NCI-H446 treated with DMSO at 0.1 percent for 48 hours (cell line): ENCODE measurements at places on chromosomes 13 and 19.

DNA sequence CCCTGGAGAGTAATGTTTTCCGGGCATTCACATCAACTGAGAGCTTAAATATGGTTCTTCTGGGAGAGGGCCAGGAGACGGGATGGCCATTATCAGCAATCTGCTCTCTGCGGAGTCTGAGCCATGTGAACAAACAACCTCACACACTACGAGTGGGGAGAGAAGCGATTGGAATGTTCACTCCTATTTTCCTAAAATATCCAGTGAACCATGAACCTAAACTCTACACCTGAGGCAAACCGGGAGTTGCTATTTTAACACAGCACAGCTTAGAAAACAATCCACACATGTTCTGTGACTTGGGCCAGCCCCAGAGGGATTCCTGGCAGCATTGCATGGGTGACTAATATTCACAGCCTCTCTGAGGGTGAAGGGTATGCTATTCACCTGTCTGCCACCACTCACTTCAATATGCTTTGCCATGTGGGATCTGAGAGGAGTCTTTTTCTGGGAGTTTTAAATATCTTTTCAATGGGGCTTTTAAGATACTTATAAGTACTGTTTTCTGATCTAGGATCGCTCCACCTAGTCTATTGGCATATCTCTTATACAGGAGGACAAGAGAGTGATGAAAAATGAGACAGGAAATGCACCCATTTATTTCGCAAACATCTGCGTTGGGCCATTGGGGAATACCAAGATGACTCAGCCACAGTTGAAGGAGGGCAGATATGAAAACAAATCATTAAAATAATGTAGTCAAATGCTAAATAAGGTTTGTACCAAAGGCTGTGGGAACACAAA, 72.6 kb upstream of the SERP2 start:
- peak; percentile 72 for DNase-seq

GRCh38 chr19:5131506-5132205, 162.7 kb downstream of the KDM4B start:
- no peak for DNase-seq

- no peak for DNase-seq
Measured at GRCh38 chr13:93984876-93985275, 494.6 kb downstream of the DCT start.

DNA sequence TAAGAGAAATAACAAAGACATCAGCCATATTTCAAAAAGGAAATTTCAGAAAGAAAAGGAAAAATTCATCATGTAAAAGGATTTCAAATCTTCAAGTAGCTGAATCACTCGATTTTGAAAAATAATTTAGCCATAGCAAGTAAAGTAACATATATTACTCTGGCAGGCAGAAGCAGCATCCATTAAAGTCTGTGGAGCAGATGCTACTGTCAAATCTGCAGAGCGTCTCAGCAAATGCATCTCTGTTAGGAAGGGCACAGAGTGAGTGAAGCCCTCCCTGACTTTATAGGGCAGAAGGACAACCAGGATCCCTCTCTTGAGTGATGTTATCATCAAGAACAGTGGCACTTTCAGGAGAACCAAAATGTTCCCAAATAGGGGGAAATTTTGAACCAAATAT, 445.5 kb downstream of the EFNB2 start:
- no peak for DNase-seq

DNA sequence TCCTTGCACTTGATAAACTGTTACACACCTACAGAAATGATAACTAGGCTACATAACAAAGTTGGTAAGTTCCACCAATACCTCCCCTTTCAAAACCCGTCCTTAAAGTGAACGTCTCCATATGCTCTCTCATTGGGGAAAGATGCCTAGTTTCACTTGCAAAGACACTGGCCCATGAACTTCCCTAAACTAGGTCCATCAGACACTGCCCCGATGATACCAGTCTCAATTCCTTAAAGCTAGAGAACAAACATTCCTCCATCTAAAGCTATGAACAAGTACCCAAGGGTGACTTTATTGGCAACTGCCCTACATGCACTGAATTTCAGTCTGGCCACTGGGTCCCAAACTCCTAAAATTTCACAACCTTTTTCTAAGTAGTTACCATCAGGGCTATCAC, 39.9 kb downstream of the FOXO1 start:
- DNase-seq: no peak

GRCh38 chr19:33789344-33789743, 7.3 kb upstream of the KCTD15 start:
- no peak for DNase-seq

- peak; percentile 20 for DNase-seq
Measured at GRCh38 chr13:21625366-21625765, 21.4 kb upstream of the MICU2 start.

- no peak for DNase-seq
Measured at GRCh38 chr13:99316657-99317256, 9.6 kb upstream of the GPR183 start.

DNA sequence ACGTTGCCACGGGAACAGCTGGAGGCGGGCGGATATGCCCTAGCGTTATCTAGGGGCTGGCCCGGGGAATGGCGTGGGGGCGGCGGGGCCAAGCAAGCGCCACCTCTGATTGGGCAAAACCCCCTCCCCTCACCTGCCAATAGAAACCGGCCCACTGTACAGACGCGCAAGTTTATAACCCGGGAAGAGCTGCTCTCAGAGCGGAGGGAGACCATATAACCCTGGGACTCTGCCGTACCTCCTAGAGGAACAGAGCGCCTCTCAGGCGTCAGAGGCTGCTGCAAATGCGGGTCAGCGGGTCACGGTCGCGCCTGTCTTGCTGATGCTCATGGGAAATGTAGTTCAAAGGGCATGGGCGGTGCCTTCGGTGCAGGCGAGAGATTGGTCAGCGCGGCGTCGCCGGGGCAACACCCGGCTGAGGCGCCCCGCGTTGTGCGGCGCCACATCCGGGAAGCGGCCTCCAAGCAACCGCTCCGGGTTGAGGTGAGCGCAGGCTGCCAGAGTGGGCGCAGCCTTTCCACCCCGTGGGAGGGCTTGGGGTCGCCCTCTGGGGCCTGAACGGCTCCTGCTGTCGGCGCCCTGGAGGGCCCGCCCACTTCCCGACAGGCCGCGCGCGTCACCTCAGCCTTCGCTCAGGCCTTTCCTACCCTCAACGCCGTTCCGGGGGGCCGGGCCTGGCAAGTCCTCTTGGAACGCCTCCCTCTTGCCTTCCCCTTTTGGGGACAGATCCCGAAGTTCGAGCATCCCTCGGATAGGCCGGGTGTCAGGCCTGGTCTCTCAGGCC, at the start of gene ZNF446:
ZNF446 (plus strand) TSS at position 639 of the 784 bp plus-strand sequence. CDS start 867 bp downstream, outside the sequence.
- peak; percentile 94 for DNase-seq

- DNase-seq: no peak
Measured at GRCh38 chr19:39941615-39942365, 7.4 kb upstream of the FCGBP start.

- DNase-seq: no peak
Measured at GRCh38 chr19:19224150-19224851, 12.5 kb downstream of the NCAN start.

DNA sequence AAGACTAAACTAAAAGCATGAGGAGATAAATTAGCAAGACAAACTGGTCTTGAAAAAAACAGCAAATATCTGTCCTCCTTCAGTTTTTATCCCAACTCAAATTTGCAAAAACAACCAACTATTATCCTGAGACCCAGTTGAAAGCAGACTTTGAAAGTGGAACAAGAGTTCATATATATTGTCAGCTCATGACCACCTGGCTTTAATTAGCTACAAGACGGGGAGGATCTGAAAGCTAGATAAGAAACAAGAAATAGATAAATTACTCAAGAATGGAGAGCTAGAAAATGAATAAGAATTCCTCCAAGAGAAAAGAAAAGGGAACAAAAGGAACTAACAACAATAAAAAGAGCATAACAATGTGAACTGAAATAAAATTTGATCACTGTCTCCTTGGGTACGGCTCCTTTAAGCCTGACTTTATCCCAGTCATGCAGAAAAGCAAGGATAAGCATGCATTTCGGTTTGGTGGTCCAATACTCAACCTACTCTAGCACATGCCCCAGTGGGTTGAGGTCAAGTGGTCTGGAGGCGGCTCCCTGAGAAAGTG, 246.9 kb downstream of the DCLK1 start:
- no peak for DNase-seq

GRCh38 chr19:29259867-29260281, 46.9 kb upstream of the UQCRFS1 start:
- no peak for DNase-seq

DNA sequence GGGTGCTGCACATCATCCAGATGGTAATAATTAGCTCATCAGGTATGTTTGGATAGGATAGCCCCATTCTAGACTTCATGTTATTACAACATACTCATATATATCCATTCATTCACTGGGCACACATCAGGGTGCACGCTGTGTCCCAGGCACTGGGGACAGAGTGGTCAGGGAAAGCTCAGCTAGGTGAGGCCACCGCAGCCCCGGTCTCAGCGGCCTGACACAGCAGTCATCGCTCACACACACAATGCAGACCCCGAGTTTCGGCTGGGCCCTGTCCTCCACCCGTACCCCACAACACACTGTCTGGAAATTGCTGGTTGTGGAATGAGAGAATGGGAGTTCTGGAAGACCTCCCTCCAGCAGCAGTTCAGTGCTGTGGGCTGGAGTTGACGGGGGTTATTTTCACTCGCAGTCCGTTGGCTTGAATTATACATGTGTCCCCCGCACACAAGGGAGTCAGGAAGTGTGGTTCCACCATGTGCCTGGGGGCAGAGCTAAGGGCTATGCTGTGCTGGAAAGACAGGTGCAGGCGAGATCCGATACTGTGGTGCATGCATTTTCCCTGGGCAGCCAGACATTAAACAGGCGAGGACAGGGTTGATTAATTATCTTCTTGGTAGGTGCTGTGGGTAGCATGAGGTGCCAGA, 257.6 kb downstream of the TEX29 start:
- no peak for DNase-seq

DNA sequence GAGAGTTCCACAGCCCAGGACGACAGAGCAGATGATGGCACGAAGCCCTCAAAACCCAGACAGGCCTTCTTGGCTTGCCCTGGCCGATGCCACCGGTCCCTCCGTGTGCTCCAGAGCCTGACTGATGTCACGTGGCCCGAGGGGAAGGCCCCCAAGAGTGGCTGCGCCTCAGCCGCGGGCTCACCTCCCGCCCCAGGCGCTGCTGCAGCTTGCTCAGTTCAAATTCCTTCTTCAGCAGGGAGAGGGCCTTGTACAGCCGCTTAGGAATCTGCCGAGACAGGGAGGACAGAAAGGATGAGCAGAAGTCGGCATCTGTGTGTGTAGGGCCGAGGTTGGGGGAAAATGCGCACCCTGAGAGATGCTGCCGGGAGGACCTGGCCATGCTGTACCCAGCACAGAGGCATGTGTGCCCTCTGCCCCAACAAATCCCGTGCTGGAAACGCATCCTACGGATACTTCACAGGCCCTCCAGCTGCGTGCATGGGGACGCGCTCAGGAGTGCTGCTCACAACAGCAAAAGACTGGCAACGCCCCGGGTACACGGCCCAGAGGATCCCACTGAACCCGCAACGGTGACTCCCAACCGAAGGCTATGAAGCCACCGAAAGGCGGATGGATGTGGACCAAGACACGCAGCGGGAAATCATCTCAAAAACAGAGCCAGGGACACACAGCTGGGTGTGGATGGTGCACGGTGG, 12.9 kb downstream of the LONP1 start:
- DNase-seq: no peak

DNA sequence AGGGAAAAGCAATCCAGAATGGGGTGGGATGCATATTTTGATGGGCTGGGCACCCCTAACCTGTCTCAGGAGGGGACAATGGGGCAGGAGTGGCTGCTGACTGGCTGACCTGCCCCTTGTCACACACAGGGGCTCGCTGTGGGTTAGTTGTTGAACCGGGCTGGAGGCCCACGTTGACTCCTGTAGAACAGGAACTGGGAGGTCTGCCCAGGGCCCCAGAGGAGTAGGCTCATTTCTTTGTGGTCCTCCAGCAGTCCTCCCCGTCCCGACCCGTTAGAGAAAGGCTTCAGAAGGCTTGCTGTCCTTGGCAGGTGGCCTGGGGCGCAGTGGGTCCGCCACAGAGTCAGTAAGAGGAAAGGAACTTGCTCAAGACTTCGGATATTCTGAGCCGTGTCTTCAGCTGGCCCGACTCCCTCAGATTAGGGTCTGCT, 70.1 kb downstream of the COL4A1 start:
- no peak for DNase-seq

- peak; percentile 44 for DNase-seq
Measured at GRCh38 chr13:33761740-33762139, 56.2 kb upstream of the RFC3 start.

- no peak for DNase-seq
Measured at GRCh38 chr13:112441226-112441625, 65.1 kb downstream of the SPACA7 start.

GRCh38 chr13:94073007-94073744, 406.3 kb downstream of the DCT start:
- DNase-seq: no peak

GRCh38 chr19:35142606-35143230, 337 bp upstream of the FXYD7 start:
- DNase-seq: no peak

DNA sequence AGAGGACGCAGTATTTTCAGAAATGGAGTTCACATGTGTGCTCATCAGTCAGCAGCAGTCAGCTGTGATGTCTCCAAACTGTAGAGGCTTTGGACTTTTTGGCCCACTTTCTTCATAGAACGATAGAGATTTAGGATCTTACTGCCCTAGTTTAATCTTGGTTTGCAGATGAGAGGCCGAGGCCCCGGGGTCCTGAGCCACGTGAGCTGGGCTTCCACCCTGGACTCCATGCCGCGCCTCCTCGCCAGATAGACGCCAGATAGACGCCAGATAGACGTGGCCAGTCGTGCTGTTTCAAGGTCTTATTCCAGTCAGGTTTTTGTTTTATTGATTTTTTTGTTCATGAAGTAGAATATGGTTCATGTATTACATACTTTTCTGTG, 11.7 kb upstream of the MCF2L start:
- DNase-seq: no peak

- DNase-seq: no peak
Measured at GRCh38 chr19:31232871-31233270, 116.4 kb downstream of the TSHZ3 start.

DNA sequence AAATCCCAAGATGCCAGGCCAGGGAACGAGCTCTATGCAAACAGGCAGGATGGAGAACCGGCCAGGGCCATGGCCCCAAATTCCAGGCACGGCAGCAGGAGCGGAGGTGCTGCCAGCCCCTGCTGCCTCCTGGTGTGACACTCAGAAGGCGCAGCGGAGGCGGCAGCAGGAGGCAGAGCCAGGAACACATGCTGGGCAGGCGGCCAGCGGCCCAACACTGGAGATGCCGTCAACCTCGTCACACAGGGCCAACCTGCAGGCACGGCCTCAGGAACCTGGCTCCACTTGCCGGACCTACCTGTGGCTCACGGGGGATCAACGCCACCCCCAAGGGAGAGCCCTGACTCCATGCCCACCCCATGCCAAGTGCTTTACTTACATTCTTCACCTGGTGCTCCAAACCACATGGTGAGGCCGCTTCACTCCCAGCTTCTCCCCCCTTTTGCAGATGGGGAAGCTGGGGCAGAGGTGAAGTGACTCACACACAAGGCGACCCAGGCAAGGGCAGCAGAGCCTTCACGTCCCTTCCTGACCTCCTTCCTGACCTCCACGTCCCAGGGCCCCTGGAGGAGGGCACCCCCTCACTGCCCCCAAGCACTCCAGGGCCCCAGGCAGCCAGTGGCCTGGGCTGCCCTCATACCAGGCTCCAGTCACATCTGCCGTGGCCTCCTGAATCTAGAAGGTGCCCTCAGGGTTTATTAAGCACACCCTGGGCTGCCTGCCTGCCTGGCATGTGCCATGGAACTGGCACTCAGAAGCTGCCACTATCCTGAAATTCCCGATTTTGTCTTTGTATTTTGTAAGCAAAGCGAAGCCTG, 43.5 kb downstream of the GGACT start:
- DNase-seq: peak; percentile 53

- no peak for DNase-seq
Measured at GRCh38 chr13:29721766-29722165, 126.3 kb upstream of the SLC7A1 start.

GRCh38 chr19:9427941-9428340, 7.4 kb downstream of the ZNF266 start:
- no peak for DNase-seq
